ENCODE measurements at places on chromosomes 12 and 14.

DNA sequence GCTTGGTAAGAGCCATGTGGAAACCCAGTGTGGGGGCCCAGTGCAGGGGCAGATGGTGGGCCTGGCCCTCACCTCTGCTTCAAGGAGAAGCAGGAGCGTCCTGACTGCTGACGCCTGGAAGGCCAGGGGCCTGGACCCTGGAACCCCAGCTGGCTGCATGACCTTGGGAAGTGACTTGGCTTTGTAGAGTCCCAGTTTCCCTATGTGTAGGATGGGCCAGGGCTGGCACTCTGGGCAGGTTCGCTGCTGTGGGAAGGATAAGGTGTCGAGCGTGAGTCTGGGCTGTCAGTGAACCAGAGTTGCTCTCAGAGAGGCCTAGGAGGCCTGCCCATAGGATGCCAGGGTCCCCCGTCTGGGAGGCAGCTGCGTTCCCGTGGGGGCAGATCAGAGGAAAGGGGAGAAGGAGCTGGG is 43.2 kb downstream of the TRAFD1 start:
- DNase-seq, result no peak

DNA sequence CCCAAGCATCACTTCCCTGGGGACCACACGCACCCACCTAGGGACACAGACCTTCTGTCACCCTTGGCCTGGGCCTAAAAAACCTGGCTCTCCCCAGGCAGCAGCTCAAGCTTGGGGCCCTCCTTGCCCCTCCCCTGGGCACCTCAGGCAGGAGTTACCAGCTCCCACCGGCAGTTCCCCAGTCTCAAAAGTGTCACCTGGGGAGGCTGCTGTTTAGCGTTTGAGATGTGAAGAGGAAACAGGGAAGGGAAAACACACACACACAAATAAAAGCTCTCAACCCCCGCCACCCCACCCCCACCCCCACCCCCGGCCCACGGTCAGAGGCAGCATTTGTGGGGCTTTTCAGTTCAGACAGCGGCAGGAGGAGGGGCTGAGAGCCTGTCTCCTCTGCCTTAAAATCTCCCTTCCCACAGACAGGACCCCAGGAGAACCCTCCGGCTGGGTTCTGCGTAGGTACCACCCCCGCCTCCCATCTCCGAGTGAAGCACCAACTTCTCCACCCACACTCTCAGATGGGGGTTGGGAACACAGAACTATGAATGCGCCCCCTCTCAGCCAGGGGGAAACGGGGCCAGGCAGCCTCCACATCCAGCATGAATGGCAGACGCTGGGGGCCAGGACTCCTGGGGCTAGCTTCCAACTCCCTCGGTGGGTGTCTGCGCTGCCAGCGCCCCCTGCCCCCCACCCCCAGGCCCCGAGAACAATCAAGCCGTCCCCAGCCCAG is 3.0 kb downstream of the NCOR2 start:
- DNase-seq, result no peak

DNA sequence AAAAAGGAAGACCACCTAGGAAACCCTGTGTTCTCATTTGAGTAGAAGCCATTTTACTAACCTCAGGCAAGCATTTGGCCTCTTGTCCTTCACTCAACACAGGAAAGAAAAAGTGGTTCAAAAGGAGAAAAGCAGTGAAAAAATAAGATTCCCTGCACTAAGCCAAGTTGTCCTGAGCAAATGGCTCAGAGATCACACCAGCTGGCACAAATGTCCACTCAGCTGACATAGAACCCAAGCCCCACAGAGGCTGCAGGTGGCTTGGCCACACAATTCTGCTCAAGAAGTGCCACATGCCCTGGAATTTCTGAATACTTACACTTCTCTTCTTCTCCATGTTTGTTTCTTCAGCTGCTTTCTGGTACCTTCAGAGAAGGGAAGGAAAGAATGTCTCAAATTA is 52.0 kb downstream of the LIMA1 start:
- no peak for DNase-seq

DNA sequence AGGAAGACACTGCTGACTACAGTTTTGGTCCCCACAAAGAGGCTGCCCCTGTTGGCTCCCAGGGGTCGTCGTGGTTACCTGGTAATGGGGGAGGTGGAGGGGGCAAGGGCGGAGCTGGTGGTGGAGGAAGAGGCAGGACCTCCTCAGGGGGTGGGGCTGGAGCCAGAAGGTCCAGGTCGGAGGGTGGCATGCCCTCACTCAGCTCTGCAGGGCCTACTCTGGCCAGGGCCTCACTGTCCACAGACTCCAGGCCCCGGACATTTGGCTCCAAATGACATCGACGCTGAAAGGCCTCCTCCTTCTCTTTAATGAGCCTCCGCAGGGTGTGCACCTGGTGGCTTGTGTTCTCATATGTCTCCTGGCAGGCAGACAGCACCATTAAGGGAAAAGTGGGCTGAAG is 28.5 kb downstream of the PRPF40B start:
- DNase-seq, result no peak

GRCh38 chr14:76274324-76274723 is 101.6 kb upstream of the ESRRB start:
- no peak for DNase-seq

All from NCI-H2227 treated with DMSO at 0.1 percent for 48 hours (cell line).